Right renal pelvis (tissue), 4 donors: ENCODE measurements at places on chromosomes 7 and 10. TPM values are rescaled to one million over a fixed set of nuclear protein-coding genes. Genes with fewer than 3 reads are reported as not detected.

The EVX1 gene
- 0.23 TPM for polyA plus RNA-seq

DNA sequence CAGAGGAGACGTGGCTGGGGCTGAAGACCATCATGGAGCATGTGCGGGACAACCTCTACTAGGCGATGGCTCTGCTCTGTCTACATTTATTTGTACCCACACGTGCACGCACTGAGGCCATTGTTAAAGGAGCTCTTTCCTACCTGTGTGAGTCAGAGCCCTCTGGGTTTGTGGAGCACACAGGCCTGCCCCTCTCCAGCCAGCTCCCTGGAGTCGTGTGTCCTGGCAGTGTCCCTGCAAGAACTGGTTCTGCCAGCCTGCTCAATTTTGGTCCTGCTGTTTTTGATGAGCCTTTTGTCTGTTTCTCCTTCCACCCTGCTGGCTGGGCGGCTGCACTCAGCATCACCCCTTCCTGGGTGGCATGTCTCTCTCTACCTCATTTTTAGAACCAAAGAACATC lies 22.0 kb upstream of the CPA5 start:
- DNase-seq: no peak

DNA sequence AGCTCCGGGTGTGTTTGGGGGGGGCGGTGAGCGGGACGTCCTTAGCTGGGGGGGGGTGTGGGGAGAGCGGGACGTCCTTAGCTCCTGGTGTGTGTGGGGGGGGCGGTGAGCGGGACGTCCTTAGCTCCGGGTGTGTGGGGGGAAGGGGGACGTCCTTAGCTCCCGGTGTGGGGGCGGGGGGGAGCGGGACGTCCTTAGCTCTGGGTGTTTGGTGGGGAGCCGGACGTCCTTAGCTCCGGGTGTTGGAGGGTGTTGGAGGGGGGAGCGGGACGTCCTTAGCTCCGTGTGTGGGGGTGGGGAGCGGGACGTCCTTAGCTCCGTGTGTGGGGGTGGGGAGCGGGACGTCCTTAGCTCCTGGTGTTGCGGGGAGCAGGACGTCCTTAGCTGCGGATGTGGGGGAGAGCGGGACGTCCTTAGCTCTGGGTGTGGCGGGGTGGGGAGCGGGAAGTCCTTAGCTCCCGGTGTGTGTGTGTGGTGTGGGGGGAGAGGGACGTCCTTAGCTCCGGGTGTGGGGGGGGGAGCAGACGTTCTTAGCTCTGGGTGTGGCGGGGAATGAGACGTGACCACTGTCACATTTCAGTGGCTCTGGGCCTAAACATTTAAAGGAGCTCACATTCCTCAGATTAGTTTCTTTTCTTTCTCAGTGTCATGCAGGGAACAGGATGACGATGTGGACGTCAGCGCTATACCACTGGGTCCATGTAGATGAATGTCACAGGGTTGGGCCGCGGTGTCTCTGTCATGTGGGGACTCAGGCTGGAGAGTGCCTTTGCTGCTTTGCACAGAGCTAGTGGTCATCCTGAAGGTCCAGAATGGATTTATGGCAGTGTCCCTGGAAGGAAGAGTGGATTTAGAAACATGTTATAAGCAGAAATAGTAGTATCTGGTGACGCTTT lies 7.5 kb downstream of the DYNC2I1 start:
- DNase-seq: no peak

DNA sequence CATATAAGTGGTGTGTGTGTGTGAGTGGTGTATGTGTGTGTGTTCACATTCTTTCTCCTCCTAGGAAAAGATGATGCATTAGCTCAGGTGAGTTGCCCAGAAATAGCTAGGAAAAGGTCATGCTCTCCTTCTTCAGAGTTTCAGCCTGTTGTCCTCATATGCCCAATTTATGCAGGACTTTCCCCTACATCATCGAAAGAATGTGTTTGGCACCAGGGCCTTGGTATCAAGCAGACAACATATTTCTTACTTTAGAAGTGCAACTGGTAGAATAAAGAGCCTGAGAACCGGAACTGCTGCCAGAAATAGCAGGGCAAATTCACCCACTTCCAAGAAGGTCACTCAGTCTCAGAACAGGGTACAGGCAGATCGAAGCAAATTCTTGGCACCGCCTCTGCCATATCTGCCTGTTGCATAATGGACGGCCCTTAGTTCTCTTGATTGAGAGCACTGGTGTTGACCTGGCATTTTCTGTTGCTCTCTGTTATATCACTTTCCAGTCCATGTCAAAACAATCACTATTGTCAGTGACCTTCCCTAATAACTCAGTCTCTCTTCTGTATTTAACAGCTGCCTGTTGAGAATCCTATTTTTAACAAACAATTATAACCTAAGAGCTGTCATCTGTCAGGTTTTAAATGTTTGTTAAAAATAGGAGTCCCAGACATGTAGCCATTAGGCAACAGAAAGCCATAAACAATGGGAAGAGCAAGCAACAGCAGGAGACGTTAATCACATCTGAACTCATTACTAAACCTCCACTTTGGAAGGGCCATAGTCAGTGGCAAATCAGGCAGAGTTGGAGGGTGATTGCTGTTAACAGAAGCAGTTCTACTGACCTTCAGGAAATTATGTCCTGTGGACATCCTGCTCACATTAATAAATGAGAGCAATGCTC lies 20.7 kb downstream of the ADRB1 start:
- no peak for DNase-seq

DNA sequence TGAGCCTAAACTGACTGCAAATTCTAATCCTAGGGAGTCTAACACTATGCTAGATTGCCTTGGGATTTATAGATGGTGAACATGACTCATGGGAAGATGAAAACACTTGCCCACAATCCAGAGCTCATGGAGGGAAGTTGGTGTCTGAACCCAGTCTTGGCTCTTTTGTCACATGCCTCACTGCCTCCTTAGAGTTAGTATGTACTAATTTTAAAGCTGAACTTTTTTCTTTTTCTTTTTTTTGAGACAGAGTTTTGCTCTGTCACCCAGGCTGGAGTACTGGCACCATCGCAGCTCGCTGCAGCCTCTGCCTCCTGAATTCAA lies 14.4 kb downstream of the MRPL32 start:
- no peak for DNase-seq

- no peak for DNase-seq
Measured at GRCh38 chr10:43079856-43080255, 3.0 kb downstream of the RET start.

The NAT16 gene
- polyA plus RNA-seq: not detected

- no peak for DNase-seq
Measured at GRCh38 chr10:86065711-86066251, 300.8 kb downstream of the GRID1 start.

- no peak for DNase-seq
Measured at GRCh38 chr10:12887780-12888179, 113.7 kb downstream of the CCDC3 start.

GRCh38 chr7:131895541-131896164 lies 339.2 kb upstream of the PODXL start:
- DNase-seq: no peak

GRCh38 chr7:77783111-77783510 lies 15.1 kb downstream of the TMEM60 start:
- no peak for DNase-seq

- no peak for DNase-seq
Measured at GRCh38 chr10:114771157-114771556, 50.4 kb upstream of the FHIP2A start.

DNA sequence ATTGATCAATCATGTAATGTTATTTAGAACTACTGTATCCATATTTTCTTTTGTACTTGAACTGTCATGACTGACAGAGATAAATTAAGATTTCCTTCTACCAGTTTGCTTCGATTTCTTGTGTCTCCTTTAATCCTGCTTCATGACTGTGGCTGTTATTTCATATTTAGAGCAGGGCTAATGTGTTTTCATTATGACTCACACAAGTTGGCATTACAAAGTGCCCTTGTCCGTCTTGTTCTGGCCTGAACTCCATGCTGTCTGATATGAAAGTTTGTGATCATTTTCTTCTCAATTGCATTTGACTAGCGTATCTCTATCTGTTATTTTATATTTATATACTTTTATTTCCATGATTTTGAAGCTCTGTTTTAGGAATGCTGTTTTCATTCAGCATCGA lies 344.1 kb upstream of the PRKCQ start:
- DNase-seq: no peak

The PTF1A gene
- polyA plus RNA-seq: 0.19 TPM

GRCh38 chr7:76383089-76383944 lies 24.5 kb upstream of the YWHAG start:
- no peak for DNase-seq

DNA sequence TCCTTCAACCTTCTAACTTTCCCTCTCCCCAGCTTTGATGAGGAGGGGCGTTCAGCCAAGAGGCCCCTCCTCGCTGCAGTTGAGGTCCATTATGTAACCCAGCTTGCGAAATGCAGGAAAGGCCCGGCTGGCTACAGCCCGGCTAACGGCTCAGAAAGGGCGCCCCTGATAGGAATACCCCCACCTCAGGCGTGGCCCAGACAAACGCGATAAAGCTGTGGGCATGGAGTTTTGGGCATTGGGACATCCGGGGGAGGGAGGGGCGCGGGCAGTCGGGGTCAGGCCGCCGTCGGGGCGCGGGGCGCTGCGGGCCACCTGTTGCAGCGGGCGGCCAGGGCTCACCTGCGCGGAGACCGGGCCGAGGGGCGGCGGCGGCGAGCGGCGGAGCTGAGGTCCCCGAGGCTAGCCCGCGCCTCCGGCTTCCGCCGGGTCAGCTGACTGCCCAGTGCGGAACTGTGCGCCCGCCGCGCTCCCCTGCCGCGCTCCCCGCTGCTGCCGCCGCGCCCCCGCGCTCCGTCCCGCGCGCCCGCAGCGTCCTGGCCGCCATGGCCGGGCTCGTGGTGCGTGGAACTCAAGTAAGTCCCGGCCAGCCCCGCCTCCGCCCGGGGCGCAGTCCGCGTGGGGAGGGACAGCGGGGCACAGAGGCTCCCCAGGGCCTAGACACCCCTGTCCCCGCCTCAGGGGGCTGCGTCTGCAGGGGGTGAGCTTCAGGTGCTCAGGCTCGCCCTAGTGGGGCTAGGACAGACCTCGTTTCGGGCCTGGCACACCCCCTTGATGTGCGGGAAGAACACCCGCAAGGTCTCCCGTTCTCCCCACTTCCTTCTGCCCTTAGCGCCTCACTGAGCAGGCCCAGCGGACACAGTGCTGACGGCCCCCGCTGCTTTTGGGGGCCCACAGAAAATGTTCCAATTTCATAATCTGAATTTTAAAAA lies at the start of gene LRMDA:
Gene LRMDA (plus strand): TSS at position 445 of the 932 bp plus-strand sequence.
- no peak for DNase-seq

DNA sequence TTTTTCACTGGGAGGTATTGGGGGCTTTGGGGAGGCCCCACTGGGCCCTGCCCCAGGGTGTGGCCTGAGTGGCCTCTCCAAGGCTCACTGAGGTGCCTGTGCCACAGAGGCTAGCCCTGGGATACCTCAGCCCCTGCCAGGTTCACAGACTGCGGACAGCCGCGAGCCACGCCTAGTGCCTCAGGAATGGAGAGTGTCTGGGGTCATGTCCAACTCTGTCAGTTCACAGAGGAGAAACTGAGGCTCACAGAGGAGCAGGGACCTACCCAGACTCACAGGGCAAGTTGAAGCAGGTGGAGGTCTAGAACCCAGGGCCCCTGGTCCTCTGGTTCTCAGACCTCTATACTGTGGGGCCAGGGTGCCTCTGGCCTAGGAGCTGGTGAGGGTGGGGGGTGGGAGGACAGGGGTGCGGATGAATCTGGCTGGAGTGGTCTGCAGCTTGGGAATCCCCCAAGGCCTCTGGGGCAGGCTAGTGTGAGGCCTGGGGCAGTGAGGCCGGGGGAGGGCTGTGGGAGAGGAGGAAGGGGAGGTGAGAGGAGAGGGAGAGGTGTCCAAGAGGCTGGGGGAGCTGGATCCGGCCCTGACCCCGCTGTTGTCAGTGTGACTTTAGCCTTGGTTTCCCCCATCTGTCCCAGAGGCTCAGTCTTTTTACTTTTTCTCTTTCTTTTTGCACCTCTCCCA lies 20.0 kb downstream of the NEURL1 start:
- no peak for DNase-seq

The EN2 gene
- polyA plus RNA-seq: 0.07 TPM

DNA sequence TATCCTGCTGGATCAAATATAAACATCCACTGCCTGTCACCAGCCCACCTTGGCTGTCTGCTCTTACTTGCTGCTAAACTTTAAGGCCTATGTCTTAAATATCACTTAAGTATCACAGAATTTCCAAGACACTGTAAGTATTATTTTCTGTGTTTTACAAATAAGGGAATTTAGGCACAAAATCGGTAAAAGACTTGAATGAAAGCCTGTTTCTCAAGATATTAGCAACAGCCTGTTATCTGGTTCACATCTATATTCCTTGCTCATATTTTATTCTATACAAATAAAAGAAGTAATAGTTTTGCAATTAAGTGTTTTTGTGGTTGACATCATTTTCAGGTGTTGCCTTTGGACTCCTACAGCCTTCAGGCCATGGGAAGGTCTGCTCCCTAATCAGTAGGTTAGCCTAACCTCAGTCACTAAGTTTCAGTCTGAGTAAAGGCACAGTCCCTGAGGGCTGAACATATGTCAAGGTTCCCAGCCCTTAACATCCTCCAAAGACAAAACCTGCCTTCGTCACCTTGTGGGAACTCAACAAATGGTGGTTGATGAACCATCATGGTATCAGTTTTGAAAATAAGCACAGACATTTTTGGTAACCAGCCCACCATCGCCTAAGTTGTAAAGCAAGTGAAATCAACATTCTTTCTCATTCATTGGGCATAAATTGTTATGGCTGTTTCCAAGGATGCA lies 127.1 kb downstream of the CREB5 start:
- DNase-seq: no peak

DNA sequence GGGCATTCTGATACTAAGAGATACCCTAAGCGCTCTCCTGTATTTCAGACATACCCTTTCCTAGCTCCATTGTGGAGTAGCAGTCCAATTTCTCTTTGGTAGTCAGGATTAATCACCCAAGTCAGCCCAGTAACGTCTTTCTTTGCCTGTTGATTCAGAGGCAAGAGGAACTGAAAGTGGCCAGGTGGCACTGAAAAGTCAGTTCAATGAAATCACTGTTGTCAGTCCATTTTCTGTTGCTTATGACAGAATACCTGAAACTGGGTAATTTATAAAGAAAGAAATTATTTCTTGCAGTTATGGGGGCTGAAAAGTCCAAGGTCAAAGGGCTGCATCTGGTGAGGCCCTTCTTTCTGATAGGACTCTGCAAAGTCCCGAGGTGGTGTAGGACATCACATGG lies 40.2 kb downstream of the ANKRD61 start:
- no peak for DNase-seq

The RBM33 gene
- 37.6 TPM for polyA plus RNA-seq

- no peak for DNase-seq
Measured at GRCh38 chr10:4527281-4527970, 298.6 kb upstream of the AKR1E2 start.

The CYP3A5 gene
- polyA plus RNA-seq: 1.2 TPM

The PAPSS2 gene
- polyA plus RNA-seq: 52.9 TPM

The TMEM236 gene
- 0.31 TPM for polyA plus RNA-seq

GRCh38 chr10:126738001-126738400 lies 67.5 kb upstream of the C10orf90 start:
- no peak for DNase-seq

The PITX3 gene
- 0.78 TPM for polyA plus RNA-seq
